ENCODE measurements at places on chromosomes 7 and 10.

- DNase-seq: no peak
Observed at GRCh38 chr7:92682330-92682729, 92.1 kb upstream of the FAM133B start.

DNA sequence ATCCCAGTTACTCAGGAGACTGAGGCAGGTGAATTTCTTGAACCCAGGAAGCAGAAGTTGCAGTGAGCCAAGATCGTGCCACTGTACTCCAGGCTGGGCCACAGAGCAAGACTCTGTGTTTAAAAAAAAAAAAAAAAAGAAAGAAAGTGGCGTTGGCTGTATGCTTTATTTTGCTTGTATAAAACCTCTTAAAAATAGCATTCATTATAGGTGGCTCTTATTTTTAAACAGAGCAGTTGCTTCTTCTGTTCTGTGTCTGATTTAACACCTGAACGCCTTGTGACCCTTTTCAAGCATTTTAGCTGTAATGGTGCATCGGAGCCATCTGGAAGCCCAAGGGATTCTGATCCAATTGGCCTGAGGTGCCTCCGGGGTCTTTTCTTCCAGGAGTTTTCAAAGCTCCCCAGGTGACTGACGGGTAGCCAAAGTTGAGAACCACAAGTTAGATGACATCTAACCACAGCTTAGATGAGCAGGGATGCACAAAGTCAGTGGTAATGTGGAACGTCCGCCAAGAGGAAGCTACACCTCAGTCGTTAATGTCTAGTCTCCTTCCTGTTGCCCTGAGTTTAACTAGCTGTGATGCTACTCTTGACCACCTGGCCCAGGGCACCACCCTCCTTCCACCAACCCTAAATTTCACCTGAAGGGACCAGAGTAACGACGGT, 274.6 kb upstream of the KLF6 start:
- DNase-seq: no peak

- no peak for DNase-seq
Observed at GRCh38 chr7:1733206-1733907, 63.3 kb downstream of the ELFN1 start.

DNA sequence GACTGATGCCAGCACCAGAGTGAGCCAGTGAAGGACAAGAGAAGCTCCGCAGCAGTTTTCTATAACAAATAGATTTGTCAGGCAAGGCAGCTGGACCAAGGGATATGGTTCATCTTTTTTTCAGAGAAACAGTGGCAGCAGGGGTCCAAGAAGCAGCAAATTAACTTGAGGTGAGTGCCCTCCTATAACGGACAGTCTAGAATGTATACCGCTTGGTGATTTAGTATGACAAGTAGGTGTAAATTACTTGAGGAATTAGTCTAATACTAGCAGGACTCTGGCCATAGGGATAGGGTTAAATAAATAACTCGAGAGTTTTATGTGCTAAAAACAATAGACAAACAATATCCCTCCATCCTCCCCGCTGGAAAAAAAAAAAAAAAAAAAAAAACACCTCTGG, 153.0 kb upstream of the WNT16 start:
- no peak for DNase-seq

GRCh38 chr10:44352316-44353127, 32.4 kb downstream of the CXCL12 start:
- DNase-seq: peak; percentile 64

GRCh38 chr7:16619979-16620408, 25.6 kb downstream of the ANKMY2 start:
- DNase-seq: no peak

DNA sequence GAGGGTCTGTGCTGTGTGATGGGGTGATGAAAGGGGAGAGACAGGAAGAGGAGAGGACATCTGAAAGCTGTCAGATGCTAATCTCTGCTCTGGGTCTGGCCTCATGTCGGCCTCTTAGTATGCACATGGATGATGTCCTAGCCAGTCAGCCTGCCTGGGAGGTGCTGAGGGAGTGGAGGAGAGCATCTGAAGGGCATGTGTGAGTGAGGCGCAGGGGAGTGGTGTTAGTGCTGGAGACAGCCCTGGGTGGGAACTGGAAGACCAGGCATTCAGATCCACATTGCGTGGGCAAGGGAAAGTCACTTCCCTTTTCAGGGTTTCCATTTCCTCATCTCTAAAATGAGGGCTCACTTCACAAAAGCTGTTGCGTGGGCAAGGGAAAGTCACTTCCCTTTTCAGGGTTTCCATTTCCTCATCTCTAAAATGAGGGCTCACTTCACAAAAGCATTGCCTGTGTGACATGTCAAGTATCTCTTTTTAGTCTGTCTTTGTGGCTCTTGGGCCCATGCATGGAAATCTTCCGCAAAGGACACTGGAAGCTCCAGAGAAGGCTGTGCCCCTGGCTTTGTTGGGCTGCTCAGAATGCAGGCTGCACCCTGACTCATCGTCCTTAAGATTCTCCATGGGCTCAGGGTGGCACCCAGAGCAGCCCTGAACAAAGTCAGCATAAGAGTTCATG, 10.0 kb downstream of the SFTPD start:
- no peak for DNase-seq

DNA sequence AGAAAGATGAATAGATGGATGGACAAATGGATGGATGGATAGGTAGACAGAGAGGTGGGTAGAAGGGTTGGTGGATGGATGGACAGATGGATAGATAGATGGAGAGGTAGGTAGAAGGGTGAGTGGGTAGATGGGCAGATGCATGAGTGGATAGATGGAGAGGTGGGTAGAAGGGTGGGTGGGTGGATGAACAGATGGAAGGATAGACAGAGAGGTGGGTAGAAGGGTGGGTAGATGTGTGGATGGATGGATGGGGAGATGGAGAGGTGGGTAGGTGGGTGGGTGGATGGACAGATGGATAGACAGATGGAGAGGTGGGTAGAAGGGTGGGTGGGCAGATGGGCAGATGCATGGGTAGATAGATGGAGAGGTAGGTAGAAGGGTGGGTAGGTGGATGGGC, 10.9 kb upstream of the ASB10 start:
- no peak for DNase-seq

- DNase-seq: no peak
Observed at GRCh38 chr10:78915190-78915518, 153.6 kb upstream of the ZMIZ1 start.

DNA sequence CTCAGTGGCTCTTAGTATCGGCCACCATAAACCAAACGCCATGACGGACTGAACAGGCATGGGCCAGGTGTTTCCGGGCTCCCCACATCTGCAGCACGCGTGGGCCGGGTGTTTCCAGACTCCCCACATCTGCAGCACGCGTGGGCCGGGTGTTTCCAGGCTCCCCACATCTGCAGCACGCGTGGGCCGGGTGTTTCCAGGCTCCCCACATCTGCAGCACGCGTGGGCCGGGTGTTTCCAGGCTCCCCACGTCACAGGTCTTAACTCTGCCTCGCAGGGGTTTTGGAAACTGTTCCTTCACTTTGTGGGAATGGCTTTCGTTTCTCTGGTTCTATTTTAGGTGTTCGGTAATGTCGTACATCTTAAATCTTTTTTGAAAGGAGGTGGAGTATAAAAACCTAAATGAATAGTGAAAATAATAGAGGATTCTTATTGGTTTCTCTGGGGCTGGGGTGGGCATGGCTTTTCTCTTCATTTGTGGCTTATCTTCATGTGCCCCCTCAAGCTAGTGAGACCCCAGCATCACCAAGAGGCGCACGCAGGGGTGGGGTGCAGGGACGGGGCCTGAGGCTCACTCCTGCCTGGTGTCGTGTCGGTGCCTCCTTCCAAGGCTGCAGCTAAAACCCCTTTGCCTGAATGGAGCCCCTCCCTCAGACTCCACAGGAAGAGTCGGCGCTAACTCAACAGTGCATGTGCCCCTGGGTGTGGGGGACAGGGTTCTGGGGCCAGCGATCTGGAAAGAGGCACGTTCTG, 126.3 kb downstream of the WDR37 start:
- DNase-seq: no peak

- no peak for DNase-seq
Observed at GRCh38 chr7:146768957-146769356, 652.4 kb downstream of the CNTNAP2 start.

- DNase-seq: peak; percentile 66
Observed at GRCh38 chr7:94394109-94394436, 622 bp upstream of the COL1A2 start.

DNA sequence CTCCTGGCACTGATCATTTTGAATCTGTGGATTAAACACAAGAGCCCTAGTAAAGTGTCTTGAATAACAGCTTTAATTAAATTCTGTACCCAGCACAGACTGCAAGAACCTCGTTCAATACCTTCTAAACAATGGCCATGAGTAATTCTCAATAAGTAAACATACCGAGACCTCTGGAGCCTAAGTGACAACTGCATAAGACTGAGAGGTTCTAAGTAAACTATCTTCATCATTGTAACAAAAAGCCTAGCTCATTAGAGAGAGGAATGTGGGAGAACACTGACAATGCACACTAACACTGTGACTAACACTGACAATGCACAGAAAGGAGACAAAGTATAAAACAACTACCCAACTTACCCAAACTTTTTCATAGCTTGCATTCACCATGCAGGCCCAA, 117.4 kb downstream of the ELAPOR2 start:
- DNase-seq: peak; percentile 16

- DNase-seq: no peak
Observed at GRCh38 chr7:22393913-22394729, 37.2 kb upstream of the RAPGEF5 start.

GRCh38 chr10:125559210-125559609, 123.8 kb downstream of the TEX36 start:
- DNase-seq: no peak

DNA sequence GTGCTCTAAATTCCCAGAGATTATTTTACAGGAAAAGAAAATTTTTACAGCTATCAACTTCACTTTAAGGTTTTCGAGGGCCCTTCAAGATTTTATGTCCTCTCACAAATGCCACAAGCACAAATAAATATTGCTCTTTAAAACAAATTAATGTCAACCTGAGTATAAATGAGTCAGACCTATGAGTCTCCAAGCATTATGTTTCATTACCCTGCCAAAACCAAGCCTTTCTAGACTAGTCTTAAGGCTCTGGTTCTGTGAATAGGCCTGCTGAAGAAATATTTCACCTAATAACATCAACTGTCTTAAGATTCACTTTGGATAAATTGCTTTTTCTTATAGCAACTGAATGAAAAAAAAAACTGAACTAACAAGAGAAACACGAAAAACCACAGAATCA, 153.0 kb downstream of the PDE1C start:
- no peak for DNase-seq

- DNase-seq: no peak
Observed at GRCh38 chr10:108052981-108053380, 888.5 kb upstream of the SORCS1 start.

- peak; percentile 90 for DNase-seq
Observed at GRCh38 chr7:130278860-130279259, 12.2 kb downstream of the CPA2 start.

GRCh38 chr10:68647672-68648341, 73.2 kb upstream of the CCAR1 start:
- DNase-seq: peak; percentile 90

GRCh38 chr10:131822013-131822691, 78.7 kb upstream of the PPP2R2D start:
- no peak for DNase-seq

DNA sequence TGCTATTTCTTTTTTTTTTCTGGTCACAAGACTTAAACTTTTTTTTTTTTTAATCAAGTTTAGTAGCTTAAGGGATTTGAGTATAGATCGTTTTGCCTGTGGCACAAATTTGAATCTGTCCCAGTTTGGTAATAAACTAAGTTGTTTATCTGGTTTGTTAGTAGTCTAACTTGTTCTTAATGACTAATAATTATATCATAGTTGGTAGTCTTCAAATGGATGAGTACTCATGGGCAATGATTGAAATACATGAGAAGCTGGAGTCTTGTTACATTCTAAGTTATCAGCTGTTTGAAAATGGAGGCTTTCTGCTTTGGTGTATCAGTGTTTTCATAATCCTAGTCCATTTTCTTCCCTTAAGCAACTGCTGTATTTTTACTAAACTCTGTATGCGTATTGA, 12.3 kb downstream of the BTAF1 start:
- no peak for DNase-seq

DNA sequence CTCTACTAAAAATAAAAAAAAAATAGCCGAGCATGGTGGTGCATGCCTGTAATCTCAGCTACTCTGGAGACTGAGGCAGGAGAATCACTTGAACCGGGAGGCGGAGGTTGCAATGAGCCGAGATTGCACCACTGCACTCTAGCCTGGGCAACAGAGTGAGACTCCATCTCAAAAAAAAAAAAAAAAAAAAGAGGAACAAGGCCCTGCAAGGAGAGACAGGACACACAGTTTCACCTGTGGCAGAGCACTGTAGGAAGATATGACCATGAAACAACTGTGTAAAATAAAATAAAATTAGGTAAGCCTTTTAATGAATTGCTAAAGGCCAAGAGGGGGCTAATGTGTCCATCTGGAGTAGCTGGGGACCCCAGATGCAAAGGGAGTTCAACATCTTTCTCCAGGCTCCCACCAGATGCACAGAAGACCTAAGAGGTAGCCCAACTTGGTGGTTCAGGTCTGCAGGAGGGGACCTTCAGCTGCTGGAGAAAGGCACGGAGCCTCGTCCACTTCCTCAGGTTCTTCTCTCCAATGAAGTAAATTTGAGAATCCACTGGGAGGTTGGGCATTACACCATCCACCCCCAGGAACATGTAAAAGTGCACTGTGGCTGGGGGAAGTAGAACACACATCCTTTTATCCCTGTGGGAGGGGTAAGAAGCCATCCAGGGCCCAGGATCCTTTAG, 12.7 kb downstream of the PPIF start:
- DNase-seq: no peak

GRCh38 chr7:138374119-138374693, 85.9 kb upstream of the TRIM24 start:
- no peak for DNase-seq

DNA sequence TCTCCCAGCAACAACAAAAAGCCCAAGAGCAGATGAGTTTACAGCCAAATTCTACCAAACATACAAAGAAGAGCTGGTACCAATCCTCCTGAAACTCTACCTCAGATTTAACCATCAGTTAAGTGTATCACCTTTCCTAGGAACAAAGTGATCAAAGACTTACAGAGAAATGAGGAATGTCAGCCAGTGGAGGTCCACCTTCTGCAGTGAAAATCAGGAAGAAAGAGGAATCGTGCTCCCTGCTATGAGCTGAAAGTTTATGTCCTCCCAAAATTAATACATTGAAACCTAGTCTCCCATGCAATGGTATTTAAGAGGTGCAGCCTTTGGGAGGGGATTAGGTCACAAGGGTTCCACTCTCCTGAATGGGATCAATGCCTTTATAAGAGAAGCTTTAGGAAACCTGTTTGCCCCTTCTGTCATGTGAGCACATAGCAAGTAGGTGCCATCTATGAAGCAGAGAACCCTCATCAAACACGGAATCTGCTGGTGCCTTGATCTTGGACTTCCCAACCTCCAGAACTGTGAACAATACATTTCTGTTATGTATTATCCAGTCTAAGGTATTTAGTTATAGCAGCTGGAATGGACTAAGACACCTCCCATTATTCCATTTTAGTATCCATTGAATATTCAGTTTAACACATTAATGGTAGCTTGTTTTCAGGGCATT, 139.0 kb upstream of the FZD8 start:
- DNase-seq: peak; percentile 17

DNA sequence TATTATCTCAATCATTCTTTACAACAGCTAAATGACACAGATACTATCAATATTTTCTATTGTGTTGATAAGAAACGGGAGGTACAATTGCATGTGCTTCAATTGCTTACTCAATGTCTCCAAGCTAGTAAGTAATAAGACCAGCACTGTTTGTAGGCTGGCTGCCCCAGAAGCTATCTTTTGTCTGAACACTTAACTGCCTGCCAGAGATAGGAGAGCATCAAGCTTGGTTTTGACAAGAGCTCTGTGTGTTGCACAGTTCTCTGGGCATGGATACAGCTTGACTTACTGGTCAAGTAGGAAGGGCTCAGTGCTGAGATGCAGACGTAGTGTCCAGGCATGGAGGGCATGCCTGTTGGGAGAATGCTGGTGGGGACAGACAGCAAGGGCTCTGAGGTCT, 26.3 kb upstream of the CAPZA2 start:
- peak; percentile 12 for DNase-seq

Data from cardiac fibroblast (primary cell).